CD4-positive, alpha-beta T cell (primary cell): ENCODE measurements at places on chromosomes 5 and 9.

DNA sequence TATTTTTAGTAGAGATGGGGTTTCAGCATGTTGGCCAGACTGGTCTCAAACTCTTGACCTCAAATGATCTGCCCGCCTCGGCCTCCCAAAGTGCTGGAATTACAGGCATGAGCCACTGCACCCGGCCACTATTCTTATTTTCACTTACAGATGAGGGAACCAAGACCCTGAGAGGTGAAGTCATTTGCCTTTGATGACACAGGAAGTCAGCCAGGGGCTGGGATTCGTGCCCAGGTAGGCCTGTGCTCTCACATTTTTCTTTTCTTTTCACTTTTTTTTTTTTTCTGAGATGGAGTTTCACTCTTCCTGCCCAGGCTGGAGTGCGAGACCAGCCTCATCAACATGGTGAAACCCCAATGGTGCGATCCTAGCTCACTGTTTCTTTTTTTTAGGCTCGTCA is 22.2 kb downstream of the ENG start:
- H3K36me3 ChIP-seq, result no peaks in the 10 kb centered on the region
- H3K4me3 ChIP-seq, result no peak overlapping the region
- no peak for DNase-seq
- no peak overlapping the region for H3K27ac ChIP-seq
- no peaks in the 10 kb centered on the region for H3K27me3 ChIP-seq

GRCh38 chr5:94782383-94782782 is 163.9 kb downstream of the SLF1 start:
- no peak overlapping the region for H3K27ac ChIP-seq
- no peak for DNase-seq
- H3K4me1 ChIP-seq, result no peaks in the 10 kb centered on the region

DNA sequence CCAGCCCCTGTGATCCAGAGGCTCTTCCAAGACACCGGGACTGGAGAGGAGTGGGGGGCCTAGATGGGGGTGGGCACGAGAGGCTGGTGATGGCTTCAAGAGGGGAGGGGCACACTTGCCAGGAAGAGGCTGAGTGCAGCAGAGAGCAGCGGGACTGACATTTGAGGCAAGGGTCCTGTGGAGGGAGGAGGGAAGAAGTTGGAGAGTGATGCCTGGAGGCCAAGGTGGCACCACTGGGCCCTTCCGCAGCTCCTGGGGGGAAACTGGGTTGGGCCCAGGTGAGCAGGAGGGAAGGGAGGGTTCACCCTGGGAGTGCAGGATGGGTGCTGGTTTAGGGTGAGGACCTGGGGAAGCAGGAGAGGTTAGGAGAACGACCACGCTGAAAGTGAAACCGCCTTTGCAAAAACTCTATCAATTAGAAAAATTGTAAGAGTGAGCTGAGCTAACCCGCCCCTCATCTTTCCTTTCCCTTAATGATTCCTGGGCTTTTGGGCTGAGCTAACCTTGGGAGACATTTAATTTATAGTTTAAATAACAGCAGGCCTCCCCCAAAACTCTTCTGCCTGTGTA is 26.2 kb downstream of the ABO start:
- H3K4me1 ChIP-seq, result peaks cover 12% of the 10 kb centered on the region
- no peak for DNase-seq
- no peak overlapping the region for H3K27ac ChIP-seq
- H3K4me3 ChIP-seq, result no peak overlapping the region

- peaks cover 6% of the 10 kb centered on the region for H3K4me1 ChIP-seq
- no peaks in the 10 kb centered on the region for H3K27me3 ChIP-seq
- no peaks in the 10 kb centered on the region for H3K36me3 ChIP-seq
- no peak for DNase-seq
These were observed 172.2 kb downstream of the APBA1 start for GRCh38 chr9:69499959-69500358.

GRCh38 chr5:164202338-164202737 is 696.9 kb downstream of the MAT2B start:
- H3K4me1 ChIP-seq, result no peaks in the 10 kb centered on the region
- DNase-seq, result no peak
- no peaks in the 10 kb centered on the region for H3K27me3 ChIP-seq
- no peak overlapping the region for H3K27ac ChIP-seq

DNA sequence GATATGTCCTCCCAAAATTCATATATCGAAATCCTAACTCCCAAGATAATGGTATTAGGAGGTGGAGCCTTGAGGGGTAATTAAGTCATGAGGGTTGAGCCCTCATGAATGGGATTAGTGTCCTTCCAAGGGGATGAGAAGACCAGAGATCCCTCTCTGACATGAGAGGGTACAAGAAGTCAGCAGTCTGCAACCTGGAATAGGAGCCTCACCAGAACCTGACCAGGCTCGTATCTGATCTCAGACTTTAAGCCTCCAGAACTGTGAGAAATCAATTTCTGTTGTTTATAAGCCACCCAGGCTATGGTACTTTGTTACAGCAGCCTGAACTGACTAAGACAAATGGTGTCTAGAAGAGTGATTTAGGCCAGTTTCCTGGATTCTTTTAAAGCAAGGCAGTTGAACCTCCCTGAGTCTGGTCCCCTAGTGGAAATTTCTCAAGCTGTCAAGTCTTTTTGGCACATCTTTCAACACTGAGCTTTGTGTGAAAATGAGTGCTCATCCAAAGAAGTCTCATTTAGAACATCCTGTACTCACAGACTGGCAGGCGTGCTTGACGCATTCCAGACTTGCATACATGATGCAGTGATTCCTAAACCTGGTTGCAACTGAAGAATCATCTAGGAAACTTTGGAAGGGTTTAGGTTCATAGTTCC is 254.8 kb upstream of the PPP1R2B start:
- H3K27ac ChIP-seq, result no peak overlapping the region
- no peaks in the 10 kb centered on the region for H3K36me3 ChIP-seq
- no peak for DNase-seq
- no peak overlapping the region for H3K4me3 ChIP-seq
- no peaks in the 10 kb centered on the region for H3K4me1 ChIP-seq
